ENCODE measurements at places on chromosomes 16 and 17.
A peak's percentile ranks its signal among the peaks of the same experiment; 100 is the strongest.

GRCh38 chr16:90070440-90070839 is 6.7 kb downstream of the PRDM7 start:
- no peak for DNase-seq

DNA sequence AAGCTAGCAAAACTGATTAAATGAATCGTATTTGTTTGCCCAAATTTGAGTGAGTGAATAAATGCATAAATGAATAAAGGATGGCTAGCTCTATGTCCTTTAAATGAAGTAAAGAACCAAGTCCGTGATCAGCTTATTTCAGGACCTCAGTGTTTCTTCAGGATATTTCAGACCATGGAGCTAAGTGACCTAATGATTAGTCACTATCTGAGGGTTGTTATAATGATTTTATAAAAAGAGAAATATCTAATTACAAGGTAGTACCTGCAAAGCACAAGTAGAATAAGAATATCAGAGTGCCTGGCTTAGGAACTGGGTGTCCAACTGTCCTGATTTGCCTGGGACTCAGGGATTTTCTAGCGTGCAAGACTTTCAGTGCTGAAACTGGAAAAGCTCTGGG is 12.5 kb downstream of the KCNJ2 start:
- DNase-seq = no peak

GRCh38 chr16:74726716-74727115 is 26.1 kb upstream of the MLKL start:
- DNase-seq = no peak

- no peak for DNase-seq
Observed at GRCh38 chr17:29225396-29225795, 21.3 kb upstream of the CRYBA1 start.

GRCh38 chr17:10177913-10178505 is 20.4 kb downstream of the GAS7 start:
- DNase-seq = peak; percentile 75

- DNase-seq = no peak
Observed at GRCh38 chr17:6066183-6066948, 3.8 kb upstream of the WSCD1 start.

- peak; percentile 46 for DNase-seq
Observed at GRCh38 chr16:17397499-17397891, 73.3 kb downstream of the XYLT1 start.
